ENCODE measurements at places on chromosomes 2 and 18.

DNA sequence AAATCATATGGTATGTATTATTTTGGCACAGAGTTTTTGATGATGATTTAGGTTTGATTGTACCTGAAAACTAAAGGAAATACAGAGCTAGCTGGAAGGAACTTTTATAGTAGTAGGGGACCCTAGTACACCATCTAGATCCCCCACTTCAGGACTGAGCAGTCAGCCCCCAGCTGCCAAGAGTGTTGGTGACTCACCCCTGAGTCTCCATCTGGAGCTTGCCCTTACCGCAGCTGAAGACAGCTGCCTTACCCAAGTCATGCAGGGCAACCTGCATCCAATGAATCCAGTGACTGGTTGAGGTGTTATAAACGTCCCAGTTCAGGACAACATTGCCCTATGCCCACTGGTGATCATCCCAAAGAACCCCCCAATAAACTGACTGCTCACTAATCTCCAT lies 15.3 kb downstream of the PMS1 start:
- DNase-seq = peak; percentile 67

DNA sequence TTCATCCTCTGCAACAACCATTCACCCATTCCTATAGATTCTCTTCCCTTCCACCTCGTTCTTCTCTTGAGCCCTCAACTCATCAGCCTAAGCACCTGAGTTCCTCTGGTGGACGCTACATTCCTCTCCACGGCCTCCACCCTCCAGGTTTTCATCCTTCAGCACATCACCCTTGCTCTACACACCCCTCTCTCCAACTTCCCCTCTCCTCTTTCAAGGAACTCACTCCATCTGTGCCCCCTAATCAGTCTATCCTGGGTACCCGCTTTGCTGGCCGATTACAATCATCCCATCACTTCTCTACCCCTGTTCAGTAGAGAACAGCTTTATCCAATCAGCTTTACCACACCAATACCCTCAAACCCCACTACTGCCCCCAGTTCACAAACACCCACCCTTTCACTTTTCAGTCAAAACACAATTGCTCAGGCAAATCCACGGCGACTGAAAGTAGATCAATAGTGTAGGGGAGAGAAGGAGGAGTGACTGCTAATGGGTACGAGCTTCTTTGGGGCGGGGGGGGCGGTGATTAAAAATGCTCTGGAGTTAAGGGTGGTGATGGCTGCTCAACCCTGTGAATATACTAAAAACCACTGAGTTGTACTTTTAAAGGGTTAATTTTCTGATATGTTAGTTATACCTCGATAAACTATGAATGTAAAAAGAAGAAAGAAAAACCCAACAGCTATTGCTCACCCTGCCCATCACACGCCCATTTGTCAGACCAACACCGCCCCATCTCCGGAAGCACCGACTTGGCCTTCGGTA lies 857 bp downstream of the DYM start:
- DNase-seq = peak; percentile 56

- no peak for DNase-seq
Measured at GRCh38 chr2:53854678-53855077, 5.1 kb downstream of the GPR75 start.

- no peak for DNase-seq
Measured at GRCh38 chr2:114406347-114406746, 36.1 kb upstream of the DPP10 start.

GRCh38 chr2:178529194-178529593 lies 48.9 kb downstream of the PLEKHA3 start:
- no peak for DNase-seq

DNA sequence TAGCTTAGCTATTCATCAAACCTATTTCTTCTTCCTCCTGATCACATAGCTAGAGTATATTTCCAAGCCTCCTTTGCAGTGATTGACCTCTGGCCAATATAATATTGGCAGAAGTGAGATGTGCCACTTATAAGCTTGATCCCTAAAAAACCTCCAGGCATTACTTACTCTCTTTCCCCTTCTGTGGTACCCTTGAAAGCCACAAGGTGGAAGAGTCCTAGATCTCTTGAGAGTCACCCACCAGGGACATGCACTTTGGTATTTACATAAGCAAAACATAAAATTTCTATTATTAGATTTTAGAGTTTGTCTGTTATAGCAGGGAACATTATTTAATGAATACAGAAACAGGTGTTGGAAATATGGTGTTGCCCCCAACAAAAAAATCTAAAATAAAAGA lies 112.0 kb downstream of the EXOC6B start:
- DNase-seq = no peak

GRCh38 chr2:16141641-16141921 lies 201.2 kb downstream of the MYCN start:
- DNase-seq = no peak

DNA sequence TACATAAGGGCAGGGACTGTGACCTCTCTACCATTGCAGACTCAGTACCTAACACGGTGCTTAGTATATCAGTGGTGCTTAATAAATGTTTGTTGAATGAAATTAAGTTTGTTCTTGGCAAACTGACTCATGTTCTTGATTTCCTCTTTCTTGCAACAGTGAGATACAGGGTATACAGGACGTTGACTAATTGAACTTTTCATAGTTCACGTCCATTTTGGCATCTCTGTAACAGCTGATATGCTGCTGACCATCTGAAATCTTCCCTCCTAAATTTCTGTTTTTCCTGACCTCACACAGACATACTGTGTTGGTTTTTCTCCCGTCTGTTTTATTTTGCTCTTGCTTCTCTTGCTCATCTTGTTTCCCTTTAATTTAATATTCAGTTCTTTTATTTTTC lies 44.2 kb downstream of the LHCGR start:
- DNase-seq = no peak

DNA sequence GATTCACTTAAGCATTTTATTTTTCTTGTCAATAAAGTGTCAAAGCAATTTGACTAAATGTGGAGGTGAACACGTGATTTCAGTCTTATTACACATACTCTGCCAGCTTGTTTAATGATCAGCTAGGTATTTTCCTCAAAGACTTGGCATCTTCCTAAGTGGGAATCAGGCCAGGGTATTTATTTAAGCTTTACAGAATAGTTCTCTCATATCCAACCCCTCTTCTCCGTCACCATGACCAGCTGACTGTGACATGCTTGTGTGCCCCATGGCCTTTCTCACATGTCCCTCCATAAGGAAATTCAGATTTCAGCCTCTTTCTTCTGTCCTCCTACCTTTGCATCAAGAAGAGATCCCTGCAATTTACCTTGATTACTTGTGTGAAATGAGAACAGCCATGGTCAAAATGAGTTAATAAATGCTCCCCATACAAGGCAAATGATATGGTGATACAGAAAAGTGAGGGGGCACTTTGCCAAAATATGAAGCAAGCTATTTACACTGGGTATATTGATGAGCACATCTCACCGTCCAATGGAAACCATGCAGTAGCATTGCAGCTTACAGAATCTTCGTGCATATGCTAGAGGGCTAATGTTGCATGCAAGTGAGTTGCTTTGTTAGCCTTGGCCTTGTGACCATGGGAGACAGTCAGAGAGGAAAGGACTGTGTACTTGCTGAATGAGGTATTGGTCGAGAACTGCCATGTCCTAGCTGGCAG lies 202.2 kb downstream of the RNF152 start:
- DNase-seq = no peak

- DNase-seq = peak; percentile 75
Measured at GRCh38 chr18:79361766-79362522, 33.8 kb upstream of the NFATC1 start.

DNA sequence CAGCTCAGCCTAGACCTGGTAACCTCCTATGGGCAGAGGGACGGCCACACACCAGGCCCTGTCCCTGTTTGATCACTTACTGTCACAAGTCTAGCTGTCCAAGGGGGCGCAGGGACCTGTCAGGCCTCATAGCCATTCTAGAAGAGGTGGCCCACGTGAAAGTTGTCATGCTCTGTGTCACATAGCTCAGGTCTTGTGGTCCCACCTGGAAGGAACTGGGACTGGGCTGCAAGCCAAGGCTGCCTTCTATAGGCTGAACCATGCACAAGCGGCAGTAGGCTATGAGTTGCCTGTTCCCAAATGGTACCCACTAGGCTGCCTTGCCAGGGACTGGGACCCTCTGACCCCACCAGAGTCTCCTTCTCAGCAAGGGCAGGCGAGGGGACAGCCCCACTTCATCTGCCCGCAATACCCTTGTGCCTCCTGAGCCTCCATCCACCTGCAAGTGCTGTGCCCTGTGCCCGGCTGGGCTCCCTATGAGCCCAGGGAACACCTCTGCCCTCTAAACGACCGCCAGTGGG lies 177.5 kb downstream of the ANAPC1 start:
- no peak for DNase-seq

DNA sequence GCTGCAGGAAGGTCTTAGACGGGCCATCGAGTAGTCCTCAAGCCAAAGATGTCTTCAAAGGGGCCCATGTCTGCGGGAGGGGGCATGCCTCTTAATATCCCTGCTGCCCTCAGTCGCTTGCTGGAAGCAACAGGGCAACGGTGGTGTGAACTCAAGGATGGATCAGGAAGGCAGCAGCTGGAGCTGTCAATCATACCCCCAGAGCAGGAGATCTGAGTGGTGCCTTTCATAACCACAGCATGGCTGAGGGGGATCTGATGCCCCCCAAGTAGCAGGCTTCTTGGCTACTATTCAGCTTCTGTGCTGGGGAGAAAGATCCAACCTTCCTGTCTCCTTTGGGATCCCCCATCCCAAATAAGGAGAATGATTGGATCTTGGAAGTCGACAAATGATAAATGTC lies 46.4 kb downstream of the INSIG2 start:
- no peak for DNase-seq

DNA sequence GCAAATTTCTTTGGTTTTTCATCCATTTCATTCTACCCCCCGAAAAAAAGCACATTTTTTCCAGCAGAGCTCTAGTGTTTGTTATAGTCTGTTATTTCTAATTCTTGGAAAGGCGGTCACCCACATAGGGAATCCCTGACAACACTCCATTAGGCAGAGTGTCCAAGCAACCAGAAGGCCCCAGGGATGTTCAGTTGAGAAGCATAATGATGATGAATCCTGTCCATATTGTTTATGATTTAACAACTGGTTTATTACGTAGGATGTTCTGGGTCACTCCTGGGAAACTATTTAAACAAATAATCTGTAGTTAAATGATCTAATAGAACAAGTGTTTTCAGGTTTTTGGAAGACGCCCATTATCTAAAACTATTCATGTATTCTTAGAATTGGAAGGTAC lies 388.7 kb downstream of the TNS1 start:
- DNase-seq = no peak

- DNase-seq = no peak
Measured at GRCh38 chr2:174340400-174341292, 5.9 kb downstream of the SP9 start.

GRCh38 chr18:75089748-75090327 lies 119.1 kb downstream of the PTGR3 start:
- no peak for DNase-seq

DNA sequence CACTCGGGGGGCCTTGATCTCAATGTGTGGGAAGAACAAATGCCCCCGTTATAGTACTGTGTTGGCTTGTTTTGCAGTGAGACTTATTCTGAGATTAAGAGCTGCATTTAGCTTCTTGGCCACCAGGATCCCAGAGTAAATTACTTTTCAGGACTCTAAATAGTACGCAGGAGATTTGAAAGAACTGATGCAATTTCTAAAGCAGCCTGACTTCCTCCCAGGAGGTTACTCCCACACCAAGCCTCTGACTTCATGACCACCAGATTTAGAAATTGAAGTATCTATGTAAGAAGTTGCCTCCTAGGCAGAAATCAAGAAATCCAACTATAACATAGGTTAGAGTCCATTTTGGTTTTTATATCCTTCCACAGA lies 67.0 kb downstream of the FEZ2 start:
- no peak for DNase-seq

GRCh38 chr2:82224301-82224940 lies 1919.9 kb upstream of the LRRTM1 start:
- DNase-seq = no peak

- no peak for DNase-seq
Measured at GRCh38 chr2:162320864-162321517, 2.5 kb upstream of the IFIH1 start.

DNA sequence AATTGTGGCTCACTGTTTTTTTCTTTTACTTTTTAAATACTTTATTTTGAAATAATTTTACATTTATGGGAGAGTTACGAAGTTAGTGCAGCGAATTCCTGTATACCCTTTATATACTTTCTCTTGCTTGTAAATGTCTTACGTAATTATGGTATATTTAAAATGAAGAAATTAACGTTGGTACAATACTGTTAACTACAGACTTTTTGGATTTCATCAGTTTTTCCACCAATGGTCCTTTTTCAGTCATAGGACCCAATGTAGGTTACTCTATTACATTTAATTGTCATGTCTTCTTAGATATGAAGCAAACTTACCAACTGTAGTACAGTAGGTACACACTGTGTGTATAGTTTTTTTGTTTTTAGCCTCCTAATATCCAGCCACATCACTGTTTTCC lies 76.3 kb downstream of the BOLA3 start:
- DNase-seq = no peak

DNA sequence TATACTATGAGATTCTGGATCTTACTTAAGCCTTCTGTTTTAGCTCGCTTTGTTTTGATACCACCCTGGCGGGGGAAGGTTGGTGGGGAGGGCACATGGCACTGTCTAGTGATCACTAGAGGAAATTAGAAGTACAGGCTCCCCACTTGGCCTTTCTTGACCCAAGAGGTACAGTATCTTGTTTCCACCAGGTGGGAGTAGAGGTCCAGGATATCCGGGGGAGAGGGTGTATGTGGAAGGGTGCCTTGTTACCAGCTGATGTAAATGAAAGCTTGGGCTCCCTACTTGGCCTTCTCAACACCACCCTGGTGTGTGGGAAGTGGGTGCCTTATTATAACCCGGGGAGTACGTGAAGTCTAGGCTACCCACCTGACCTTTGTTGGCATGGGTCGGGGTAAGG lies 7.5 kb downstream of the GALNT1 start:
- no peak for DNase-seq

DNA sequence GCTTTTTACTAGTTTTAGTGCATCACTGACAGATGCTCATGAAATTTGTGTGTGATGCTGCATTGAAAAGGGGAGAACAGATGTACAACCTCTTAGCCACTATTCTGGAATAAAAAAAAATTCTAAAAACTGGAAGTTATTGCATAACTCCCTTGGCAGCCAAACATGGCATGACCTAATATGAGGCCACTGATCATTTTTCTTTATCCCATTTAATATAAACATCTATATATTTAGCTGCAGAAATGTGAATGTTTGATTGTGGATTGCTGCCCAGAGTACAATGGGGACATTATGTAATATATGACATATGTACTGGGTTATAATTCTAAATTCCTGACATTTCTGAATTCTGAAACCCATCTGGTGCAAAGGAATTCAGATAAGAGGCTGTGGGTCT lies 86.5 kb downstream of the CDCA7 start:
- no peak for DNase-seq

DNA sequence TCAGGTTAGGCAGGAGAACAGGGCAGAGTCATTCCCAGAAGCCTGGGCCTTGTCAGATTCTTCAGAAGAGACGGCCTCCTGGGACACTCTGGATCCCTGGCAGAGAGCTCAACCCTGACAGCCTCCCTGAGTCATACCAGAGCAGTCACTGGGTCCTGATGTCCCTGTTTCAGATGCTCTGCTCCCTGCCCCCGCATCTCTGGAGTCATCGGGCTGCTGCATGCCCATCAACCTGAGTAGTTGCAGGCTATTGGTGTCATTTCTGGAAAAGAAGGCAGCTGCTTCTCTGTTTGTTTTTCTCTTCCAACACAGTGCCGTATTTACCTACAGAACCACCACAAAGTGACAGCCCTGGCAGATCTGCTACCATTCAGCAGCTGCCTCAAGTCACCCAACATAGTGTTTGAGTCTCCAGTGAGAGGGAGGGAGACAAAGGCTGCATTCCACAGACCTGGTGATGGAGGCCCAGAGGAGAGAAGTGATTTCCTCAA lies 145.1 kb downstream of the B3GNT2 start:
- DNase-seq = no peak
